Suppressor macrophage treated with lipopolysaccharide for 1 hour (primary cell): ENCODE measurements at places on chromosomes 3 and 15.

- no peak for DNase-seq
Observed at GRCh38 chr15:40630313-40630712, 36.3 kb downstream of the KNL1 start.

- no peak for DNase-seq
Observed at GRCh38 chr3:174810254-174810653, 48.9 kb upstream of the NAALADL2 start.

DNA sequence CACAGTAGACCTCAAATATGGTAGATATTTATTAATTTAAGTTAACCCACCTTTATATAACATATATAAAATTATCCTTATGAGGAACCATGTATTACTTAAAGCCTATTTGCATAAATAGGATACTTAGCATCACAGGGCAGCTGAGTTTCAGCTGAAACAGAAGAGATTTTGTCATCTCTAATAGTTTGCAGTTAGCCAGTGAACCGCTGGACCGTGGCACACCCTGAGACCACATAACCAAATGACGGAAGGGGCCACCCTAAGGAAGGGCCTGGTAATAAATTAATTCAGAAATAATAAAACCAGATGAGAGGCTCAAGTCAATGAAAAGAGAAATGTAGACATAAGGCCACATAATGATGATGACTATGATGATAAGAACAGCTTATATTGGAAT, 107.7 kb downstream of the MYO5A start:
- DNase-seq = no peak

DNA sequence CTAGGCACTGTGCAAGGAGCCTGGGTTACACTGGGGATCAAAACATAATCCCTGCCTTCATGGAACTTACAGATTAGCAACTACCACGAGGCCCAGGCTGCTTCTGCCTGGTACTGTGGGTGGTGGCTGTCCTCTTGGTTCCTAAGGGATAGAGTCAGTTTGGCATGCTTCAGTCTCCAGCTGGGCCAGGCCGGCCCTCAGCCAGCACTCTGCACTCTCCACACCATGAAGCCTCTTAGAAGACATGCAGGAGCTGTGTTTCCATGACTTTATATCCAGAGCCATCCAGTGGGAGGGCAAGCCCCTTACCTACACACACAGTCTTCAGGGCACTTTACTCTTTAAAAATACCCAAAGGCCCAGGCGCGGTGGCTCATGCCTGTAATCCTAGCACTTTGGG, 54.4 kb downstream of the ATP1B3 start:
- DNase-seq = no peak

- DNase-seq = peak; percentile 61
Observed at GRCh38 chr15:50066202-50066601, 52.8 kb downstream of the ATP8B4 start.

GRCh38 chr3:14640157-14640562, 11.4 kb upstream of the CCDC174 start:
- DNase-seq = no peak

- no peak for DNase-seq
Observed at GRCh38 chr3:133865136-133865855, 30.4 kb downstream of the RAB6B start.

- no peak for DNase-seq
Observed at GRCh38 chr15:29990954-29991353, 91.8 kb upstream of the GOLGA8J start.

- DNase-seq = peak; percentile 69
Observed at GRCh38 chr3:73086071-73086494, 24.6 kb downstream of the EBLN2 start.

GRCh38 chr3:139187648-139188047, 143.0 kb upstream of the PRR23C start:
- DNase-seq = no peak

DNA sequence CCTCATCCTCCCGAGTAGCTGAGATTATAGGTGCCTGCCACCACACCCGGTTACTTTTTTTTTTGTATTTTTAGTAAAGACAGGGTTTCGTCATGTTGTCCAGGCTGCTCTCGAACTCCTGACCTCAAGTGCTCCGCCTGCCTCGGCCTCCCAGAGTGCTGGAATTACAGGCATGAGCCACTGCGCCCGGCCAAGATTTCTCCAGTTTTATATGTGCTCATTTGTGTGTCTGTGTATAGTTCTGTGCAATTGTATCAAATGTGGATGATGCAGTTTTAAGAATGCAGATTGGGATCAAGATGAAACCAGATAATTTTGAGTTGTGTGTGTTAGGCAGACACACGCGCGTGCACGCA, 68.3 kb downstream of the SLCO3A1 start:
- DNase-seq = no peak

GRCh38 chr15:42707068-42707467, 29.9 kb downstream of the CDAN1 start:
- no peak for DNase-seq

GRCh38 chr3:110623571-110623970, 448.0 kb upstream of the NECTIN3 start:
- DNase-seq = no peak

DNA sequence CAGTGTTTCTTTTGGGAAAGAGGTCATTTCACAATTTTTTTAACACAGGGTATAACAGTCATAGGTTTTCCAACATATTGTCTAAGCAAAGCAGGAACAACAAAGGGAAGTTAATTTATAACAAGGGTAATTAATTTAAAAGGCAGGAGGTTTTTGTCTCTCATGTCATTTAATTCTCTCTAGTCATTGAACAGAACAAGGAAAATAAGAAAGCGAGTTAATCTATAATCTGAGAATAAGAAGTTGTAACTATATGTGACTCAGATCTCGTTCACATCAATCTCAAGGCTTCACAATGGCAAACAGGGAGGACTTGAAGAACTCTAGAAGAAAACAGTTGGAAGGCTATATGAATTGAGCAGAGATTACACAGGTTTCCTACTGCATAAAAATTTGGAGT, 579.8 kb upstream of the CCDC54 start:
- no peak for DNase-seq

GRCh38 chr3:15781131-15781530, 16.6 kb downstream of the ANKRD28 start:
- no peak for DNase-seq

DNA sequence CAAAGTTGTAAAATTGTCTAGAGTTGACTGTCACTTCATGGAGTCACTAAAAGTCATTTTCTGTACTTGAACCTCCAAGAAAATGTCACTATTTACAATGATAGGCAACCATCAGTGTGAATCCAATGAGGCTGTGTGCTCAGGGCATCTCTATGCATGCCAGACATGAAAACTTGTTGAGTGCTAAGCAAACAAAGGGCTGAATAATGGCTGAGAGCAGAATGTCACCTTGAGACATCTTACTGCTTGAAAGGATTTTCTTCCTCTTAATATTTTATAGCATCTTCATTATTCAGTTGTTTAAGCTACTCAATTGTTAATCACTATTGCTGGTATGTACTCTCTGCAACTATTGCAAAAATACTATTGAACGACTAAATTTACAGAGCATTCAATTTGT, 184.7 kb downstream of the PLCH1 start:
- DNase-seq = no peak

- DNase-seq = no peak
Observed at GRCh38 chr15:67784856-67785430, 40.4 kb upstream of the SKOR1 start.

DNA sequence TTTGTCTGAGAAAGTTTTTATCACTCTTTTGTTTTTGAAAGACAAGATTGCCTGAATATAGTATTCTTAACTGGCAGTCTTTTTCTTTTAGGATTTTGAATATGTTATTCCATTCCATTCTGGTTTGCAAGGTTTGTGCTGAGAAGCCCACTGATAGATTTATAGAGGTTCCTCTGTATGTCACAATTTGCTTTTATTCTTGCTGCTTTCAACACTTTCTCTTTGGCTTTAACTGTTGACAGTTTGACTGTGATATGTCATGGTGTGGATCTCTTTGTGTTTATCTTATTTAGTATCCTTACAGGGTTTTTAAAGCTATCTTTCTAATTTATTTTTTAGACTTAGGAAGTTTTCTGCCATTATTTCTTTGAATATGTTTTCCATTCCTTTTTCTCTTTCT, 331.2 kb upstream of the ATP11B start:
- no peak for DNase-seq

- peak; percentile 33 for DNase-seq
Observed at GRCh38 chr15:66004618-66005262, 135.4 kb downstream of the RAB11A start.

DNA sequence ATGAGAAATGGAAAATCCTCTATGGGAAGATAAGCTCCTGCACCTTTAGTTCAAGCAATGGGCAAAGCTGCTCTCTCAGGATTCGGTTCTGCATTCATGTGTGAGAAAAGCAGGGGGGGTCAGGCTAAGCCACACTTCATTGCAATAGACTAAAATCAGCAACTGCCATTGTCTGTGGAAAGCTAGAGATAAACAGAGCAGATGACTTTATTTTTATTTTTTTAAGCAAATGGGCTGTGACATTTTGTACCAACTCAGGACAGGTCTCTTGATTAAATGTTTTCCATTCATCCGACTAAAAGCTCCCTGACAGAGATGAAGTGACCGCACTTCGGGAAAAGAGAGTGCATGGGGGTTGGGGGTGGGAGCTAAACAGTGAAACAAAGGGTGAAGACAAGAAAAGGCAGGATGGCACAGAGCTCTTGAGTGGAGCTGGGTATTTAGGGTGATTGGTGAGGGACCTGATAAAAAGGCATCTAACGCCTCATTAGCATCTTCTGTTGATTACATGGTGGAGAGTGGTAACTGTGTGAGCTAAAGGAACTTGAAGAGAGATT, 987.4 kb downstream of the TUSC7 start:
- no peak for DNase-seq

GRCh38 chr3:103389356-103389755, 954.5 kb downstream of the ZPLD1 start:
- no peak for DNase-seq
